ENCODE measurements at places on chromosomes 6 and 20.

DNA sequence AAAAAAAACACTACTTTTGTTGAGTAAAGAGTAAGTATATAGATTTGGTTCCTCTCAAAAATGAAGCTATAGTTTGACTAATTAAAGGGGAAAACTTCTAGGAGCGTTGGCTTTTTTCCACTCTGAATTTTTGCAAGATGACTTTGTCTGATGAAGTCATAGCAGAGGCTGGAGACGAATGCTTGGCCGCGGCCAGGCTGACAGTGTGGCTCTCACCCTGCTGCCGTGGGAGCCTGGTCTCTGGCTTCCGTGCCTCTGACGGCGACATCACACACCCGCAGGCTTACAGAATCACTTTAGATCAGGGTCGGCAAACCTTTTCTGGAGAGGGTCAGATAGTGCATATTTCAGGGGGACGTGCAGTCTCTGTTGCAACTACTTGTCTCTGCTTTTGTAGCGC lies 145.0 kb downstream of the PHACTR3 start:
- DNase-seq, result no peak
- no peak overlapping the region for H3K27ac ChIP-seq
- no peaks in the 10 kb centered on the region for H3K4me1 ChIP-seq

- no peaks in the 10 kb centered on the region for H3K4me1 ChIP-seq
- no peak for DNase-seq
- H3K4me3 ChIP-seq, result no peak overlapping the region
Measured at GRCh38 chr6:130138909-130139242, 83.9 kb downstream of the SAMD3 start.

- DNase-seq, result no peak
- no peaks in the 10 kb centered on the region for H3K27me3 ChIP-seq
- H3K36me3 ChIP-seq, result no peaks in the 10 kb centered on the region
- no peak overlapping the region for H3K27ac ChIP-seq
Measured at GRCh38 chr6:150607329-150607650, 7.6 kb downstream of the PLEKHG1 start.

DNA sequence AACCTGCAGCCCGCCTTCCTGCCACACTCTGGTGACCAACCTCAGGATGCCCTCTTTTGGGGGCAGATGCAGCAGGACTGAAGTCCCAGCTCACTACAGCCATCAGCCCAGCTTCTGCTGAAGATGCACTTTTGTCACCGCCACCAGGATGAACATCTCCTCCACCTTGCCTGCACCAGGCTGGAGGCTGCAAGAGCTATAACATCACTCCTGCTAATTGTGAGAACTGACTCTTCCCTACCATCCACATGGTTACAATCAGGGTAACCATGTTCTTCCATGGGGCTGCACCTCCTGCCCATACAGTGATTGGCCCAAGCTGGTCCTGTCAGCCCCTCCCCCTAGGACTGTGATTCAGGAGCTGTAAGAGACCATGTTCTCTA lies 2.0 kb upstream of the ACTL10 start:
- DNase-seq, result no peak
- peaks cover 5% of the 10 kb centered on the region for H3K4me1 ChIP-seq
- H3K36me3 ChIP-seq, result no peaks in the 10 kb centered on the region
- no peak overlapping the region for H3K4me3 ChIP-seq

- H3K27ac ChIP-seq, result no peak overlapping the region
- peaks cover 3% of the 10 kb centered on the region for H3K27me3 ChIP-seq
- H3K36me3 ChIP-seq, result no peaks in the 10 kb centered on the region
- no peak for DNase-seq
- H3K4me3 ChIP-seq, result no peak overlapping the region
- H3K4me1 ChIP-seq, result no peaks in the 10 kb centered on the region
Measured at GRCh38 chr6:112235956-112236355, 18.4 kb downstream of the LAMA4 start.

DNA sequence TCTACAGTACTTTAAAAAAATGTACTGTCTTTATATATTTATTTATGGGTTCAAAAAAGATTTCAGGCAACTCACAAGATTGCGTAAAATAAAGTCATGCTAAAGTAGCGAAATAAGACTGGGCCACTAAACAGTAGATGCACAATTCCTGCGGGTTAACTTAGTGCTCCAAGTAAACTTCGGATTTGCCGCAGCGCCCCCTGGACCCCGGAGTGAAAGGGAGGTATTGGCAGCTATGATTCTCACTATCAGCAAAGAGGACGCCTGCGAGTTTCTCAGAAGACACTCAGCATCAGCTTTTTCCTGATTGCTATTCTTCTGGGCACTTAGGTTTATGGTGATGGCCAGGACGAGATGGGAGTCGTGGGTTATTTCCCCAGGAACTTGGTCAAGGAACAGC lies 1.4 kb downstream of the OTOR start:
- no peaks in the 10 kb centered on the region for H3K27me3 ChIP-seq
- H3K27ac ChIP-seq, result no peak overlapping the region
- no peaks in the 10 kb centered on the region for H3K4me1 ChIP-seq
- H3K4me3 ChIP-seq, result no peak overlapping the region

GRCh38 chr20:58711266-58712051 lies 18.9 kb downstream of the NPEPL1 start:
- DNase-seq, result no peak
- H3K36me3 ChIP-seq, result no peaks in the 10 kb centered on the region
- no peak overlapping the region for H3K4me3 ChIP-seq
- no peaks in the 10 kb centered on the region for H3K27me3 ChIP-seq
- H3K27ac ChIP-seq, result no peak overlapping the region
- peaks cover under 1% of the 10 kb centered on the region for H3K4me1 ChIP-seq

DNA sequence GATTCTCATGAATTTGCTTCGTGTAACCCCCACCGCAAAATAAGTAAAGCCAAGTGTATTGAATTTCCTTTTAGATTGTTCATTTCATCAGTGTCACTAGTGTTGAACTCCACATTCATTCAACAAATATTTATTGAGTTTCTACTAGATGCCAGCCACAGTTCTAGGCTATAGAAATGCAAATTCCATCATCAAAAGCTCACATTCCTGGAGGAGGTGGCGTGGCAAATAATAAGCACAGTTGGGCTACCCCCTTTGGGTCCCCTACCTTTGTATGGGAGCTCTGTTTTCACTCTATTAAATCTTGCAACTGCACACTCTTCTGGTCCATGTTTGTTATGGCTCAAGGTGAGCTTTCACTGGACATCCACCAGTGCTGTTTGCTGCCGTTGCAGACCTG lies 12.7 kb upstream of the ME1 start:
- no peaks in the 10 kb centered on the region for H3K27me3 ChIP-seq
- no peak overlapping the region for H3K4me3 ChIP-seq
- no peaks in the 10 kb centered on the region for H3K4me1 ChIP-seq
- H3K36me3 ChIP-seq, result no peaks in the 10 kb centered on the region
- DNase-seq, result no peak

- H3K27ac ChIP-seq, result no peak overlapping the region
- DNase-seq, result no peak
- H3K36me3 ChIP-seq, result no peaks in the 10 kb centered on the region
- no peaks in the 10 kb centered on the region for H3K27me3 ChIP-seq
- H3K4me3 ChIP-seq, result no peak overlapping the region
Measured at GRCh38 chr6:156107624-156108101, 652.0 kb upstream of the NOX3 start.

- peaks cover 7% of the 10 kb centered on the region for H3K27me3 ChIP-seq
- H3K36me3 ChIP-seq, result no peaks in the 10 kb centered on the region
- no peak for DNase-seq
- H3K4me3 ChIP-seq, result no peak overlapping the region
Measured at GRCh38 chr6:3625149-3625979, 126.1 kb downstream of the PXDC1 start.

DNA sequence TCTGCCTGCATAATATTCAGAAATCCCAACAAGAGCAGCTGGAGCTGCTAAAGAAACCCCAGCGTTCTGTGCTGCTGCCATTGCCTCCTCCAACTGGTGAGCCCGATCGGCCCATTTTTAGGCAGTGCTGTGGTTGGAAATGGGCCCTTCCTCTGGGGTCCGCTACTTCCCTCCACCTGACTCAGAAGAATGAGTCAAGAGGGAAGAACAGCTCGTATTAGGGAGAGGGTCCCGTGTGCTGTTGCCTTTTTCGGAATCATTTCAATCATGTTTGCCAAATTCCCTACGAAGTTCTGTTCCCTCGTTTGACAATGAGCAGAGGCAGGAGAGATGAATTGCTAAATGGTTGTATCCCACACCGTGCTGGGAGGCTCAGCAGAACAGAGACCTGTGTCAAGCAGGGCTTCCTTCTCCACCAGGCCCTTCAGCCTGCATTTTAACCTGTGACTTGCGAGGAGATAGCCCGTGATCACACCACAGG lies 38.4 kb downstream of the THBS2 start:
- no peaks in the 10 kb centered on the region for H3K36me3 ChIP-seq
- no peaks in the 10 kb centered on the region for H3K27me3 ChIP-seq
- DNase-seq, result no peak
- H3K4me3 ChIP-seq, result no peak overlapping the region
- peak overlapping the region; percentile 11 for H3K27ac ChIP-seq

- no peaks in the 10 kb centered on the region for H3K36me3 ChIP-seq
- H3K27me3 ChIP-seq, result no peaks in the 10 kb centered on the region
- H3K4me1 ChIP-seq, result no peaks in the 10 kb centered on the region
- DNase-seq, result no peak
- no peak overlapping the region for H3K4me3 ChIP-seq
- H3K27ac ChIP-seq, result no peak overlapping the region
Measured at GRCh38 chr6:111183702-111184517, 96.6 kb downstream of the SLC16A10 start.

DNA sequence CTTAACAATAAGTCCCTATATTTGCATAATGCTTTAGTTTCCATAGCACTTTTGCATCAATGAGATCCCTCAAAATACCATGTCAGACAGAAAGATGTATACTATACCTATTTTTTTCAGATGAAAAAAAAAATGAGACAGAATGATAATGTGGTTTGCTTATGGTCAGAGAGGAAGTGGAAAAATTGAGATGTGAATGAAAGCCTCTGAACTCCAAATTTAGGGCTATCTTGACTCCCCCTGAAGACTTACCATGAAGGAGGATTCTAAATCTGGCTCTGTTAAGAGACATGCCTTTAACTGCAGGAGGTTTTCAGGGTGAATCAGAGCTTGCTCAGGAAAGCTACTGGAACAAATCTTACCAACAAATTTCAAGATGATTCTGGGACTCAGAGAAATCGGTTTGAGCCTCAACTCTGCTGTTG lies 176.2 kb downstream of the ISM1 start:
- H3K27ac ChIP-seq, result no peak overlapping the region
- no peaks in the 10 kb centered on the region for H3K4me1 ChIP-seq
- no peak for DNase-seq
- H3K27me3 ChIP-seq, result no peaks in the 10 kb centered on the region
- H3K4me3 ChIP-seq, result no peak overlapping the region

DNA sequence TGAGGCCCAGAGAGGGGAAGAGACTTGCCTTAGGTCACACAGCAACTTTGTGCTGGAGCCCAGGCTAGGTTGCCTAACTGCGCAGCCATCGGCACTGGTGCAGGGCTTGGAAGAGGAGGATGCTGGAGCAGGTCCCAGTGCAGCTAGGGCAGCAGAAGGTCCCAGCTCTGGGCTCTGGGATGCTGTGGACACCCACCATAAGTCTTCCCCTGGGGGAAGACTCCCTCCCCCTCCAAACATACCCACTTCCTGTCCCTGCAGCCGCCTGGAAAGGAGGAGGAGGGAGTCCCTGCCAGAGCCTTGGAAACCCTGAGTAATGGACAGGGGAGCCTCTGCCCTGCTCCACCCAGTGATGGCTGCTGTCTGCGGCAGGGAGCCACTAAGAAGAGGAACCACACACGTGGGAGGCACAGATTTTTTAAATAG lies 93.6 kb downstream of the NCR2 start:
- no peaks in the 10 kb centered on the region for H3K36me3 ChIP-seq
- no peak for DNase-seq
- peaks cover 6% of the 10 kb centered on the region for H3K27me3 ChIP-seq
- peaks cover 4% of the 10 kb centered on the region for H3K4me1 ChIP-seq
- peak overlapping the region; percentile 29 for H3K27ac ChIP-seq

DNA sequence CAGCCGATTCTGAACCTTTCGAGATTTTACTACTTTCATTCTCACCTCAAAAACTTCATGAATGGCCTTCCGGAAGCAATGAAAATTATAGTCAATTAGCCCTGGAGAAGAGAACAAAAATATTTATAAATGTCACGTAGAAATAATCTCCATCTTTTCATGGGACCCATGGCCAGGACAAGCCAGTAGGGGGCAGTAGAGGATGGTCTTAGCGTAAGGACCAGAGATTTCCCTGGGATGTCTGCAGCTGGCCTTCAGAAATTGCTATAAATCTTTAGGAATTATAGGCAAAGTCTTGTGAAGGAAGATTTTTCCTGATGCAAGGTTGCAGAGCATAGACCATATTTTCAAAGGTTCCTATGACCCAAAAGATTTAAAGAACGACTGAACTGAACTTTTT lies 15.6 kb upstream of the UBE2J1 start:
- no peak overlapping the region for H3K27ac ChIP-seq
- no peak overlapping the region for H3K4me3 ChIP-seq
- H3K4me1 ChIP-seq, result no peaks in the 10 kb centered on the region
- no peaks in the 10 kb centered on the region for H3K27me3 ChIP-seq
- H3K36me3 ChIP-seq, result peaks cover 6% of the 10 kb centered on the region

DNA sequence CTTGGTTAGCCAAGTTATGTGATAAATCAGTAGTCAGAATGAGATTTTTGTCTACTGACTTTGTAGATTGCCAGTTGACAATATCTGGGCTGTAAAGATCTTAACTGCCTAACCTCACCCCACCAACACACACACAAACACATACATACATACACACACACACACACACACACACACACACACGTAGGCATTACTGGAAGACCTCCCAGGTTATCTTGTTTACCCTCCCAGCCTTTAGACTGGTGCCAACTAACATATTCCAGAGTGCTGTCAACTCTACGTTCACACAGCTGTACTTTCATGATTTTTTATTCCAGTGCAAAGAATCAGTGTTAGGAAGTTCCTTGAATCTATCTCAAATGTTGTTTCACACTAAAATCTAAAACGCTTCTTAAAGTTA lies 38.9 kb downstream of the BMP5 start:
- H3K4me3 ChIP-seq, result no peak overlapping the region
- H3K36me3 ChIP-seq, result no peaks in the 10 kb centered on the region
- H3K4me1 ChIP-seq, result no peaks in the 10 kb centered on the region
- H3K27me3 ChIP-seq, result no peaks in the 10 kb centered on the region

GRCh38 chr6:370555-370954 lies 21.0 kb upstream of the IRF4 start:
- no peak overlapping the region for H3K27ac ChIP-seq
- H3K4me1 ChIP-seq, result no peaks in the 10 kb centered on the region
- no peaks in the 10 kb centered on the region for H3K36me3 ChIP-seq

DNA sequence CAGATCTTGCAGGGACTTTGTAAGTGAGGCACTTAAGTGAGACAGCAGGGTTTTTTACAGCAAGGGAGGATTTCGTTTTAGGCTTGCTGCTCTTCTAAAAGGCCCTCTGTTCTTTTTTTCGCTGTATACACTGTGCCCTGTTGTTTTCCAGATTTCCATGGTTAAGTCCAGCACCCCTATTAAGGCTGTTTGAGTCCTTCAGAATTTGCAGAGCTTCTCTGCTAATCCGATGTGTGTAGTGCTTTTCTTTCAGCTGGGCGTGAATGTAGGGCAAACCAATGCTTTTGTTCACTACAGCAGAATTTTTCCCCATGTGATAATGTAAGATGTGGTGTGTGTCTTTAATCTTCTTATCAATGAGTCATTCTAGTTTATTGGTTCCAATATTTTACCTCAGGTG lies 200.5 kb upstream of the RREB1 start:
- no peak overlapping the region for H3K27ac ChIP-seq
- no peaks in the 10 kb centered on the region for H3K27me3 ChIP-seq
- H3K4me1 ChIP-seq, result no peaks in the 10 kb centered on the region
- DNase-seq, result no peak
- no peak overlapping the region for H3K4me3 ChIP-seq
- no peaks in the 10 kb centered on the region for H3K36me3 ChIP-seq

- H3K4me3 ChIP-seq, result no peak overlapping the region
- DNase-seq, result no peak
- H3K4me1 ChIP-seq, result no peaks in the 10 kb centered on the region
- no peaks in the 10 kb centered on the region for H3K27me3 ChIP-seq
- no peak overlapping the region for H3K27ac ChIP-seq
Measured at GRCh38 chr6:109034526-109034925, 60.1 kb downstream of the SESN1 start.
